ENCODE measurements at places on chromosomes 7 and 10.

- no peak for DNase-seq
Observed at GRCh38 chr10:60246382-60246781, 143.3 kb downstream of the ANK3 start.

GRCh38 chr10:119514819-119515218 lies 27.7 kb downstream of the RGS10 start:
- DNase-seq: no peak

- no peak for DNase-seq
Observed at GRCh38 chr7:13258386-13258785, 571.0 kb downstream of the ARL4A start.

DNA sequence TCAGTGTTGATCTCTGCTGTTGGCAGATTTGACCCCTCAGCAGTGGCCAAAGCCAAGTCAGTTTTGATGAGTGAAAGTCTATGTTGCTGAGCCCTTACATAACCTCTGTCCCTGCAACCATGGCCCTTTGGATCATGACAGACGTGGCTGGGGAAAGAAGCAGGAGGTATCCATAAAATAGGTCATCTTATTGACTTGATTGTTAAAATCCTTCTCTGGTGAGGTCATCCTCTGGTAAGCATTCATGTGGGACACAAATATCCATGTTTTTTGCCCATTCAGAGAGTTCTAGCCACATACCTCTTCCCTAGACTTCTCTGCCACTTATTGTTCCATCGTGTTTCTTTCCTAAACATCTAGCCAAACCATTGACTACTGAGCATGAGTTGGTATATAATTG lies 251.9 kb upstream of the PTER start:
- no peak for DNase-seq

DNA sequence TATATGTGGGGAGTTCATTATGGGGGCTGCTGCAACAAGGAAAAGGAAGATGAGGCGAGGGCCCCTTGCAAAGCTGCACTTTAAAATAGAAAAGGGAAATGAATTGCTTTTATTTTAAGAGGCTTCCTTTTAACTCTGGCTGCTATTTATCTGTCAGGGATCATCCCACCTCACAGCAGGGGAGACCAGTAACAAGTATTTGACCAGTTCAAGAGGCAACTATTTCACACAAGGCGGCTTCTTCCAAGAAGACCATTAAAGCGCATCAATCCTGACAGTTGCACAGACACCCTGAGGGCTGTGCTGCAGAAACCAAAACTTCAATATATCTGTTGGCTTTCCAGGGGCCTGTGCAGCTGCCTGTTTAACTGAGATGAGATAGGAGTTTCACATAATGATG lies 1009.2 kb downstream of the SORCS3 start:
- no peak for DNase-seq

- DNase-seq: no peak
Observed at GRCh38 chr10:128053356-128053755, 72.9 kb downstream of the MKI67 start.

DNA sequence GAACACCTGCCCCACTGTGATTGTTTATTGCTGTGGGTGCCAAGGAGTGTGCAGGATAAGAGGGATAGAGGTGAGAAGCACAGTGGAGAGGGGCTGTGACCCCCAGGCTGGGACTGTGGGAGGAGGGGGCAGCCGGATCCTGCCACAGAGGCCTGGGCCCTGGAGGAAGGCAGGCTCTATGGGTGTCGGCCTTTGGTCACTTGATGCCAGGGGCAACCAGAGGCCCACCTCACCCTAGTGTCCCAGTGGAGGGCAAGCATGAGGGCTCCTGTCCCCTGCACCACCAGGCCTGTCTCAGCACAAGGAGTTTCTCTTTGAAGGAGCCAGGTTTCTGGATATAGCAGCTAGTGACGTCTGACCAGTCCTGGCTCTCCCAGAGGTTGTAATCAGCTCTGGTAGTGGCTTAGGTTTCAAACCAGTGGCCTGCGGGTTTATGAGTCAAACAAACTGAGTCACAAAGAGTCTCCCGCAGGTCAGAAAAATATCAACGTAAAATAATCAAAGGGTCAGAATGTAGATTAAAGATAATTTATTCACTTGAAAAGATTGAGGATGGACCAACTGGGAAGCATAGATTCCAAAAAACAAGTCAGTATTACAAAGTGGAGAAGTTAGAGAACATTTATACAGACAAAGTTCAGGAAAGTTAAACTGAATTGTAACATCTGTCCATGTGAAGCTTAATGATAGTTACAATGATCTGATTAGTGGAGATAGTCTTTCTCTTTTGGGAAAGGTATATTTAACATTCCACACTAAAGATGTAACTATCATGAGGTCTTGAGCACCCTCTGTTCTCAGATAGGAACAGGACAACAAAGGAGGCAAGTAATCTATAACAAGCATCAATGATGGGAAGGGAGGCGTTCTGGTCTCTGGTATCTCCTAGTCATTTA lies 37.2 kb upstream of the ZNF488 start:
- peak; percentile 87 for DNase-seq

GRCh38 chr10:88108115-88108610 lies 244.7 kb downstream of the PTEN start:
- DNase-seq: no peak

Data from astrocyte (in vitro differentiated cells and primary cell).